Caco-2 (cell line): ENCODE measurements at places on chromosomes 2 and 18. TPM values are rescaled to one million over a fixed set of nuclear protein-coding genes. Genes with fewer than 3 reads are reported as not detected.

- no peak overlapping the region for H3K27ac ChIP-seq
- no peak for DNase-seq
- no peaks in the 10 kb centered on the region for H3K27me3 ChIP-seq
- no peak overlapping the region for H3K4me3 ChIP-seq
These were observed 86.1 kb upstream of the UXS1 start for GRCh38 chr2:106280224-106280623.

DNA sequence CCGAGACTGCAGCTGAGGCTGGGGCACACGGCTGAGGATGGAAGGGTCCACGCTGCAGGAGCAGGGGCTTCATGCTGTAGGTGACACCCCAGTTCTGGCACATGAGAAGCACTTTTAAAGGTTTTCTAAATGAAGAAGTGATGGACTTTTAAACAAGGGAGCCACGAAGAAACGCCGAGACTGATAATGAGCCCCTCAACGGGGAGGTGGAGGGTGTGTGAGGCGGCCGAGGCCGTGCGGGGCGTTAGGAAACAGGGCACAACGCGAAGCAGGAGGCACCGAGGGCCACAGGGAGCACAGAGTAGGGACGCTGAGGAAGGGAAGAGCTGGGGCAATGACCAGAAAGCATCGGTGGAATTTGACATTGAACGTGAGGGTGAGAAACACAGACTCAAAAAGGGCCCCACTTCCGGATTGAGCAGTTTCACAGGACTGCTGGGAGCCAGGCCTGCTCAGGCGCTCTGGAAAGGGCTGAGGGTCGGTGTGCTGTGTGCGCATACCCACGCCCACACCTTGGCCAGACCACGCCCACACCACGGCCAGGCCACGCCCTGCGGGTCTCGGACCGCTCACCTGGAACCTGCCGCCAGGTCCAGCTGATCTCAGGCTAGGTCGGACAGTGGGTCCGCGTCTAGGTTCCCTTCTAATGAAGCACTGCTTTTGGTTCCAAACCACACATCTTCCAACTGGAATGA lies 115.7 kb downstream of the GYPC start:
- H3K4me3 ChIP-seq: no peak overlapping the region
- no peaks in the 10 kb centered on the region for H3K36me3 ChIP-seq
- H3K4me1 ChIP-seq: no peaks in the 10 kb centered on the region
- H3K27ac ChIP-seq: no peak overlapping the region

DNA sequence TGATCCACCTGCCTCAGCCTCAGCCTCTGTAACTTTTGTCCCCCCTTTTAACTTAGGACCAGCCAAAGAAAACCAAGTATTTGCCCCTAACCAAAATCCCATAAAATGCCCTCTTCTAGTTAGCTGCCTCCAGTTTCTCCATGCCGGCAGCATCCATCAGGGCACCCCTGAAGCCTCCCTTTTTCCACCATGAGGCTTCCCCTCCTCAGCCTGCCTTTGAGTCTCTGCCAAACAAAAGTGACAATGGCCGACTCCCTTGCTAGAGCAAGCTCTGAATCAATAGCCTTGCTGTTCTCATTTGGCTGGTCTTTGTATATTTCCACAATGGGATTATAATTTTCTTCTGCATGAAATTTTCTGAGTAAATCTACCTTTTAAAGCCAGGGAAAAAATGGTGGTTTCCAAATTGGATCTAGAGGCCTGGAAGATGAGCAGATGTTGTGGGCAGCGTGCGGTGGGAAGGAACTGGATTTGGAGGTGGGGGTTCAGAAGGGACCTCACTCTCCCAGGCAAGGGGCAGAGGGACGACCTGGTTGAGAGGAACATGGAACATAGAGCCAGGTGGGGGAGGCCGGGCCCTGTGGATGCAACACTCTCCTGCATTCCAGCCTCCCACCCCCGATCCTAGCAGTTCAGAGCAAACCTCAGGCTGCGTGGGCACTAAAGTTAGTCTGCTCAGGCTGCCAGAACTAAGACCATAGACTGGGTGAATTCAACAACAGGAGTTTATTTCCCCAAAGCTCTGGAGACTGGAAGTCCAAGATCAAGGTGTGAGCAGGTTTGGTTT lies 80.6 kb downstream of the HS6ST1 start:
- H3K4me1 ChIP-seq: no peaks in the 10 kb centered on the region
- DNase-seq: no peak
- H3K27ac ChIP-seq: no peak overlapping the region
- H3K27me3 ChIP-seq: no peaks in the 10 kb centered on the region

DNA sequence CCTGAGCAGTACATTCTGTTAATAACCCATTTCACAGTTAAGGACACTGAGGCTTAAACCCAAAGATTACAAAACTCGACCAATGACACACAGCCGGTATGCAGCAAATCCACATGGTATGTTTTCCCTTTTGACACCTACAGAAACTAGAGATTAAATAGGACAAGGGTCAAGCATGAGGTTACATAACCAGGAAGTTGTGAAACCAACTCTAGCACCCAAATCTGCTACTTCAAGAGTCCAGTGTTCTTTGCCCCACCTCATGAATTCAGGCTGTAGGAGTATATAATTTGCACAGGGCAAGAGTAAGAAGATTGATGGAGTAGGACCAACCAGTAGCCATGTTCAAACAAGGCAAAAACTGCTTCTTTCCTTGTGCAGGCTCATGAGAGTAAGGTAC lies 249.8 kb downstream of the BCL11A start:
- no peaks in the 10 kb centered on the region for H3K36me3 ChIP-seq
- no peak overlapping the region for H3K4me3 ChIP-seq
- no peaks in the 10 kb centered on the region for H3K27me3 ChIP-seq
- no peak overlapping the region for H3K27ac ChIP-seq
- DNase-seq: no peak
- no peaks in the 10 kb centered on the region for H3K4me1 ChIP-seq

GRCh38 chr2:16128746-16129610 lies 188.6 kb downstream of the MYCN start:
- H3K36me3 ChIP-seq: no peaks in the 10 kb centered on the region
- no peak overlapping the region for H3K27ac ChIP-seq
- H3K4me1 ChIP-seq: peaks cover 9% of the 10 kb centered on the region
- H3K27me3 ChIP-seq: no peaks in the 10 kb centered on the region
- H3K4me3 ChIP-seq: no peak overlapping the region
- no peak for DNase-seq

DNA sequence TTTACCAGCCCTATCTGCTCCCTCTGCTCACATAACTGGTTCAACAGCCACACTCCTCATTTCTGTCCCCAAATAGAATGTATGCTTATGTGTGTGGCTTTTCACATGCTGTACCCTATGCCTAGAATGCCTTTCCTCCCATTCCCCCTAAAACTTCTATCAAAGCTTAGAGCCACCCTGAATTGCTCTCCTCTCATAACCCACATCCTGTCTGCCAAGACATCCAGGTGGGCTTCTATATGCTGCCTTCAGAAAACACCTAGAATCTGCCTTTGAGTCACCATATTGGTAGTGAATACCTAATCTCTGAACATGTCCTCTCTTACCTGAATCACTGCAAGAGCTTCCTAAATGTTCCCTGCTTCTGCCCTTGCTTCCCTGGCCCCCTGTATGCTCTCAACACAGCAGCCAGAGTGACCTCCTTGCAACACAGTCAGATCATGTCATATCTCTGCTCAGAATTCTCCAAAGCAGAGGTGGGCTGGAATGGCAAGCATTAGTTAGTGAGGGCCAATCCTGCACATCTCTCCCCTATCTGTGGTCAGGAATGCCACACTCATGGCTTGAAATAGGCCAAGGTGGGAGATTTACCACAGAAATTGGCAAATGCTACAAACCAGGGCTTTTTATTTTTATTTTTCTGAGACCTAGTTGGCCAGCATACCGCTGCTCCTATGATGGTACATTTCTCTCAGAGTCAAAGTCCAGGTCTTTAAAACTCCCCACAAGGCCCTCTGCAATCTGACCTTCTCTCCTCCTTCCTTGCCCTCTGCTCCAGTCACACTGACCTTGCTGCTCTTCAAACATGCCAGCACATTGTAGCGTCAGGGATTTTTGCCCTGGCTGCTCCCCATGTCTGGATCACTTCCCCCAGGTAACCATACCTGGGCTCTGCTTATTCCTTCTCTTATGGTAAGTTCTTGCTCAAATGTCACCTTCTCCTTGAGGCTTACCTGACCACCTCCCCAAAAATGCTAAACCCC lies 111.8 kb upstream of the STON1 start:
- DNase-seq: no peak
- H3K4me3 ChIP-seq: no peak overlapping the region
- no peaks in the 10 kb centered on the region for H3K27me3 ChIP-seq
- H3K27ac ChIP-seq: no peak overlapping the region
- H3K36me3 ChIP-seq: no peaks in the 10 kb centered on the region

DNA sequence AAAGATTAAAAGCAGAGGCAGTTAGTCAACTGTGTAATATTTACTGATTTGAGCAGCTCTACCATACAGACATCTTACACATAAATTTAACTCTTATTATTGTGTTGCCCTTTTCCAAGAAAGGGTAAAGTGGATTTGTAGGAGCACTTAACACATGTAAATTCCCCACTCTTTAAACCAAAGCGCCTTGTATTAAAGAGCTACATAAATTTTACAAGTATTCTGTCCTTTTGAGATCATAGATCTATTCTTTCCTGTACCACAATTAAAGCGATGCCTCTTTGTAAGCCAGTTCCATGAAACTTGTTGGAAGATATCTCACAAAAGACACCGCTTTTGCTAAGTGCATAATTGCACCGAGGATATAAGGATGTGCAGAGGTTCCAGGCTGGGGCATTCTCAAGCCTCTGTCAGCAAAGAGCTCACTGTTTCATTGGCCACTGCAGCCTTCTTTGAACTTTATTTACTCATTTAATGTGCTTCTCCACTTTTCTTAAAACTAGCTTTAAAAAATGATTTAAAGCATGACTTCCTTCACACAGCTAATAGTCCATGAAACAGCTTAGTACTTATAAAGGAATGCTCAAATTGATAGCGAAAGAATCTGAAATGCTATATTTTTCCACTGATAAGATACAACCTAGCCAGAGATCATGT lies 520.0 kb upstream of the TCF4 start:
- H3K27ac ChIP-seq: no peak overlapping the region
- H3K27me3 ChIP-seq: no peaks in the 10 kb centered on the region
- DNase-seq: no peak
- no peak overlapping the region for H3K4me3 ChIP-seq
- no peaks in the 10 kb centered on the region for H3K36me3 ChIP-seq

DNA sequence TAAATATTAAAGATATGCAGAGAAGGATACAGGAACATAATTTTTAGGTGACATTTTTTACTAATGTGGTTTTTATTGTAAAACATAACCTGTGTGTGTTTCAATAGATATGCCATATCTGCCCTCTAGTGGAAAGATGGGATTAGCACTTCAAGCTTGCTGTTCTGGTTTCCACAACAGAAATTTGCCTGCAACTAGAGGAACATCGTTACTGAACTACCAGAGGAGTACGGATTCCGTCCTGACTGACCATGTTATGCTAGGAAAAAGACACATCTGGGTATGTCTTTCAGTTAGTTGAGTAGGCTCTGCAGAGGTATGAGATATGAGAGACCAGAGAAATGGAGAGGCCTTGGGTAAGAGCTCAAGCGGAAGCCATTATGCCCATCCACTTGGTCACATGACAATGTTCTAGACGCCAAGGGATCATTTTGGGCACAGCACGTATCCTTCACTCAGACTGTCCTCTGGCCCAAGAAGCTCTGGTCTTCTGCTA lies 104.9 kb downstream of the MBD2 start:
- DNase-seq: peak; percentile 36
- no peaks in the 10 kb centered on the region for H3K36me3 ChIP-seq
- H3K27ac ChIP-seq: no peak overlapping the region

DNA sequence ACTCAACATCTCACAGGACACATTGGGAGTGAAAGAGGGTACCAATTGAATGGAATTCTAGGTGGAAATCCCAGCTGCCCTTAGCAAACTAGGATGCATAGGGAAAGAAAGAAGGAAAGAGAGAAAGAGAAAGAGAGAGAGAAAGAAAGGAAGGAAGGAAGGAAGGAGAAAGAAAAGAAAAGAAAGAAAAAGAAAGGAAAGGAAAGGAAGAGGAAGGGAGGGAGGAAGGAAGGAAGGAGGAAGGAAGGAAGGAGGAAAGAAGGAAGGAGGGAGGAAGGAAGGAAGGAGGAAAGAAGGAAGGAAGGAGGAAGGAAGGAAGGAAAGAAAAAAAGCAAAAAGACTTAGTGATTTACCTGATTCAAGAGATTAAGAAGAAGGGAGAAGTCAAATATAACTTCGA lies 143.9 kb downstream of the SS18 start:
- H3K27me3 ChIP-seq: no peaks in the 10 kb centered on the region
- H3K4me3 ChIP-seq: no peak overlapping the region
- no peak for DNase-seq
- no peaks in the 10 kb centered on the region for H3K36me3 ChIP-seq
- no peaks in the 10 kb centered on the region for H3K4me1 ChIP-seq

- H3K27ac ChIP-seq: no peak overlapping the region
- no peak overlapping the region for H3K4me3 ChIP-seq
- H3K36me3 ChIP-seq: no peaks in the 10 kb centered on the region; the same call in 1 of the 2 replicates
These were observed 273.7 kb downstream of the TWIST2 start for GRCh38 chr2:239121600-239122012.

DNA sequence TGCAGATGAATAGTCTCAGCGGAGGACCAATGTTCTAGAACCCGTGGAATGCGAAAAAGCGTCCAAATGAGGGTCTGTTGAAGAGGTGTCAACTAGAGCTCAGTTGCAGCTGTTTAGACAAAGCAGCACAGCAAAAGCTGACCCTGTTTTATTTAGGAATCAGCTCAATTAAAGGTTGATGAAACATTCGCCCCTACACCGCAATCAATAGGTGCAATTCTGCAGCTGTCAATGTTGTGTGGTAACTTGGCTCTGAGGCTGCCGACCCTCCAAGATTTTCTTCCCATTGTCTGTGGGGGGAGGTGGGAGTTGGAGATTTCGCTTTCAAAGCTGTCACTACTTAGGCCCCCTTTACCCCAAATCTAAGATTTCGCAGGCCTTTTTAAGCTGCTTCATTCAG lies 330.0 kb downstream of the ETAA1 start:
- DNase-seq: no peak
- H3K27ac ChIP-seq: no peak overlapping the region
- no peaks in the 10 kb centered on the region for H3K4me1 ChIP-seq
- no peaks in the 10 kb centered on the region for H3K36me3 ChIP-seq

DNA sequence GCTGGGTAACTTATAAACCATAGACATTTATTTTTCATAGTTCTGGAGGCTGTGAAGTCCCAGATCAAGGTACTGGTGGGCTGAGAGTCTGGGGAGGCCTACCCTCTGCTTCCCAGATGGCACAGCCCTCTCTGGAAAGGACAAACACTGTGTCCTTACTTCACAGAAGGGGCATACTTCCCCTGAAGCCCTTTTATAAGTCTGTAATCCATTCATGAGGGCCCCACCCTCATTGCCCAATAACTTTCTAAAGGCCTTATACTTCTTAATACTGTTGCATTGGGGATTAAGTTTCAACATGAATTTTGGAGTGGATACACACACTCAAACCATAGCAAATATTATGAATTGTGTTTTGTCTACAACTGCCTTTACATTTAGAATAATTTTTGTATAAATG lies 36.0 kb downstream of the ATIC start:
- H3K27me3 ChIP-seq: no peaks in the 10 kb centered on the region
- H3K4me3 ChIP-seq: no peak overlapping the region
- peaks cover 1% of the 10 kb centered on the region for H3K36me3 ChIP-seq
- H3K27ac ChIP-seq: no peak overlapping the region
- no peaks in the 10 kb centered on the region for H3K4me1 ChIP-seq

MYO3B gene
- 0.09 and 0.21 TPM in 2 replicates for total RNA-seq

LRP2 gene
- 238 and 260 TPM in 2 replicates for total RNA-seq

EMILIN2 gene
- 41.6 and 53.4 TPM in 2 replicates for total RNA-seq
